NCI-H1092 treated with DMSO at 0.1 percent for 48 hours (cell line): ENCODE measurements at places on chromosomes 3 and 15.

GRCh38 chr15:41215708-41216107, 14.8 kb downstream of the EXD1 start:
- DNase-seq = no peak

- no peak for DNase-seq
These were observed 407.6 kb downstream of the ZIC1 start for GRCh38 chr3:147816752-147817151.

- no peak for DNase-seq
These were observed 1.9 kb downstream of the CCDC12 start for GRCh38 chr3:46974421-46975171.

DNA sequence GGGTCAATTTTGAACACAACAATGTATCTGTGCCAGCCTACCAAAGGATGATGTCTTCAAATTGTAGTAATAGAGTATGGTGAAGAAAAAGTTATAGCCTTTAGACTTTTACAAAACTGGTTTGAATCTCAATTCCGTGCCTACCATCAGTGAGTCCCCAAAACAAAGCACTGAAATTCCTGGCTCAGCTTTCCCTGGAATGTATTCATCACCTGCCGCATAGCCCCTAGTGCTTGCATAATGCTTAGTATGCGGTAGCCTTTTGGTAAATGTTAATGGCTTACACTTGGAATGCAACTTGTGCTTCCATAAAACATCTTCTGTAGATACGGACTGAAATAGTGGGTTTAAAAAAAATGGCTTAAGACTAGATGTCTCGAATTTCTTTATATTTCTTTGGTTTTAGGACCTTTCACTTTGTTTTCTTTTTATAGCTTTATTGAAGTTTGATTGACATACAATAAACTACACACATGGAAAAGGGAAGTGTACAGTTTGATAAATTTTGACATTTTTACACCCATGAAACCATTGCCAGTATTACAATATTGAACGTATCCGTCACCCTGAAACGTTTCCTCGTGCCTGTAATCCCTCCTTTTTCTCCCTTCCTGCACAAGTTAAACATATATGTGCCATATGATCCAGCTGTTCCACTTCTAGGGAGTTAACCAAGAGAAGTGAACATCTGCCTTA, 12.1 kb downstream of the SACM1L start:
- DNase-seq = no peak

DNA sequence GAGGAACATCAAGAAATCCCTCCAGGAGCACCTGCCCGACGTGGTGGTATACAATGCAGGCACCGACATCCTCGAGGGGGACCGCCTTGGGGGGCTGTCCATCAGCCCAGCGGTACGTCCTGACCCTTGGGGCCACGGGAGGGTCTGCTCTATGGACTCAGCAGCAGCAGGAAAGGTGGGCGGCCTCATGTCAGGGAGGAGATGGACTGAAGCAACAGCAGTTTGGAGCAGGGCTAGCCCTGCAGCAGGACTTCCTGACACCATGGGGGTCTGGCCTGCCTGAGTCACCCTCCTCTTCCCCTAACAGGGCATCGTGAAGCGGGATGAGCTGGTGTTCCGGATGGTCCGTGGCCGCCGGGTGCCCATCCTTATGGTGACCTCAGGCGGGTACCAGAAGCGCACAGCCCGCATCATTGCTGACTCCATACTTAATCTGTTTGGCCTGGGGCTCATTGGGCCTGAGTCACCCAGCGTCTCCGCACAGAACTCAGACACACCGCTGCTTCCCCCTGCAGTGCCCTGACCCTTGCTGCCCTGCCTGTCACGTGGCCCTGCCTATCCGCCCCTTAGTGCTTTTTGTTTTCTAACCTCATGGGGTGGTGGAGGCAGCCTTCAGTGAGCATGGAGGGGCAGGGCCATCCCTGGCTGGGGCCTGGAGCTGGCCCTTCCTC, 24.2 kb downstream of the HDAC11 start:
- no peak for DNase-seq

- DNase-seq = no peak
These were observed 414.1 kb upstream of the CBLB start for GRCh38 chr3:106282943-106283342.

DNA sequence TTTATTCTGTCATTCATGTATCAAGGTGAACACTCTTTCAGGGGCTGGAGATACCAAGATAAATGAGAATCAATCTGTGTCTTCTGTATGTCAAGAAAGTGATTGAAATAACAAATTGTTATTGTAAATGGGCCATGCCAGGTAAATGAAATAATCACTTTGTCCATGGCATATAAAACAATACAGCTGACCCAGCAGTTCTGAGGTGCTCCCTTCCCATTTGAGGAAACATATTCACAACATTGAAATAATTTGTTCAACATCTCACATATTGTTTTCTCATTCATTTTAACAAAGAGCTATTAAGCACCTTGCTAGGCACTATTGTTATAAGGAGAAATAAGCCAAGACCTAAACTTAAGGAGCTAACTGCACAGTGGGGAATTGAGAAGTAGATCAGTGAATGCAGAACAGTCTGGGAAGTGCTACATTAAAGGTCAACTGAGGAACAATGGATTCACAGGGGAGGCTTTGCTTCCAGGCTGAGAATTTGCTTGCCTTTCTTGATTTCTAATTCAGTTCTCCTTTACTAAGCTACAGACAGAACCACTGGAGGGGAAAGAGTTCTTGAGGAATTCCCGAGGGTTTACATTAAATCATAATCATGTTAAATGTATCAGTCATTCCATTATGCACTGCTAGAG, 806.3 kb upstream of the ARPP21 start:
- no peak for DNase-seq
